CD4-positive, alpha-beta T cell treated with Interleukin-6 at 100 ng/mL for 8 hours (primary cell): ENCODE measurements at places on chromosomes 3 and 15.

- DNase-seq, result no peak
These were observed 38.5 kb downstream of the SYN2 start for GRCh38 chr3:12042638-12043037.

GRCh38 chr3:128491691-128491940 lies 1.4 kb downstream of the GATA2 start:
- no peak for DNase-seq

DNA sequence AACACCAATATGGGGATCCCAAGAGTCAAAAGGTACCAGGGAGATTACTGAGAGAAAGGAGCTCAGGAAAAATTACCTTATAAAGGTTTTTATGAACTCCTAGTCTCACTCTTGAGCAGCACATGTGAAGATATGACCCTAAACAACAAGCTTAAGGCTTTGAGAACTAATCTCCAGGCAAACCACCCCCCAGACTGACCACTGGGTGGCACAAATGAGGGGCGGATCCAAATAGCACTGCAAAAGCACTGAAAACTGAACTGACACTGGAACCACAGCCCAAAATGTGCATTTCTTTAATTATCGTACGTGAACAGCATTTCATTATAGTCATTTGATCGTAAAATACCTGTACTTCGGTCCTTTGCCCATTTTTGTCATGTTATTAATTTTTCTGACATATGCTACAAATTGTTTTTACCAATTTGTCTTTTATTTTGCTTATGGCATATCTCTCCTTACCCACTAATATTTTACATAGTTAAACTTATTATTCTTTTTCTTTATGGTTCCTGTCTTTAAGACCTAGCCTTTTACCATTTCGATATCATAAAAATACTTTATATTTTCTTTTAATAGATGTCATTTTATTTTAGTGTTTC lies 31.5 kb upstream of the TFDP2 start:
- no peak for DNase-seq

DNA sequence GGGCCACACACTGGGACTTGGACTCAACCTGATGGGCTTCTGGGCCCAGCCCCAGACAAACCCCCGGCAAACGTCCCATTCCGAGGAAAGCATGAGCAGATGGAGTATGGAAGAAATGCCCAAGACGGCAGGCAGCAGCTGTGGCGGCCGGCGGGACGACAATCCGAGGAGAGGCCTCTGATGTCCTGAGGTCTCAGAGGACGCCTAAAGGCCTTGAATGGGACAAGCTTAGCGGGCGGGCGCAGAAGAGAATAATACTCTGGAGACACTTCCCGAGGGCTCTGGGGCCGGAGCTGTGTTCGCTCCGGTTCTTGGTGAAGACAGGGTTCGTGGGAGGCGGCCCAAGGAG lies 482 bp upstream of the OGG1 start:
- no peak for DNase-seq

- no peak for DNase-seq
These were observed 64.3 kb downstream of the MGLL start for GRCh38 chr3:127758013-127758412.

GRCh38 chr3:189820365-189820720 lies 189.2 kb downstream of the TP63 start:
- DNase-seq, result no peak

DNA sequence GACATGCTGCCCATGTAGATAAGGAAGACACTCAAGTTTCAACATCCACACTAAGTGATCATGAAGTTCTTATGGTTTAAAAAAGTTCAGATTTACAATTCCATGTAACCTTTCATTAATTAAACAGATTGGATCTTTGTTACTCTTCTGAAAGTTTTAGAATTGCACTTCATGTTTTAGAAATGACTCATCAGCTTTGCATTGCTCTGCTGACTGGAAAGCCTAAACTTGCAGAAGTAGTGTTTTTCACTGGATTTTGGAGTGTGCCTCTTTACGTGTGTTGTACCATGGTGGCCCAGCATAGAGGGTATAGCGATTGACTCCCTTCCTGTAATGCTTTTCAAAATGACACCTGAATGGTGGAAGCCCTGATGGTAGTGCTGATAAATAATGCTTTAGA lies 157.9 kb downstream of the BBX start:
- DNase-seq, result no peak

DNA sequence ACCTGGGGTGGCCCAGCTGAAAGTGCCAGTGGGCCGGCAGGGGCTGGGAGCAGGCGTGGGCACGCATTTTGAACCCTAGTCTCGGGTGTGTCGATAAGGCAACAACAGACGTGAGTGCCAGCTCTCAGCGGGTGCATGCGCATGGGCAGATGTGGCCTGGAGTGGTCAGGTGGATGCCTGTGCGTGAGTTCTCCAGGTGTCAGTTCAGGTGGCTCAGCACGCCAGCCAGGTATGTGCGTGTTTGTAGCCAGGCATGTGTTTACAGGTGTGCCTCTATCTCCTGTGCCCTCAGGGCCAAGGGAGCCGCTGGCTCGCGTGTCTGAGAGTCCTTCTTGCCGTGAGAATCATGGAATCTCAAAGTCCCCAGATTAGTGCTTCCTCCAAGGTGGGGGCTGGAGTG lies 14.8 kb downstream of the CYP1A2 start:
- DNase-seq, result no peak

- DNase-seq, result no peak
These were observed 270.8 kb upstream of the TOPAZ1 start for GRCh38 chr3:43970920-43971319.

DNA sequence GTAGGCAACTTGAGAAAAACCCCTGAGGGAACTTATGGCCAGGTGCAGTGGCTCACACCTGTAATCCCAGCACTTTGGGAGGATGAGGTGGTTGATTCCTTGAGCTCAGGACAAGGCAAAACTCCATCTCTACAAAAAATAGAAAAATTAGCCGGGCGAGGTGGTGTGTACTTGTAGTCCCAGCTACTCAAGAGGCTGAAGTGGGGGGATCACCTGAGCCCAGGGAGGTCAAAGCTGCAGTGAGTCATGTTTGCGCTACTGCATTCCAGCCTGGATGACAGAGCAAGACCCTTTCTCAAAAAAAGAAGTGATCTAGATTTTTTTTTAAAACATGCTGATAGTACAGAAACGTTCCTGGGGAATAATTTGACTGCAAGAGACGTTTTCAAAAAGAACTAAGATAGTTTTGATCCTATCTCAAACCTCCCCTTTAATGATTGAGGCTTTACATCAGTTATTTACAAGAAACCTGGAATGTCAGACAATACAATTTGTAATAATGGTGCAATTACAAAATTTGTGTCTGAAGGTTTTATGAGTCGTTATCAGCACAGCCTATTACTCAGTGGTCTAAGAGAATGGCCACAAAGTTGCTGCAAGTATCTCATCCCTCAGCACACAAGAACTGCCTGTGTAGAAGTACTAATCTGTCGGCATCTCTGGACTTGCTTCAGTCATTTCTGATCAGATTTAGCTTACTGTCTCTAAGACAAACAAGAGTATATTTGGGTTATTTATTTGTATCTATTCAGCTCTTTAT lies 32.2 kb upstream of the KLHL25 start:
- DNase-seq, result no peak

DNA sequence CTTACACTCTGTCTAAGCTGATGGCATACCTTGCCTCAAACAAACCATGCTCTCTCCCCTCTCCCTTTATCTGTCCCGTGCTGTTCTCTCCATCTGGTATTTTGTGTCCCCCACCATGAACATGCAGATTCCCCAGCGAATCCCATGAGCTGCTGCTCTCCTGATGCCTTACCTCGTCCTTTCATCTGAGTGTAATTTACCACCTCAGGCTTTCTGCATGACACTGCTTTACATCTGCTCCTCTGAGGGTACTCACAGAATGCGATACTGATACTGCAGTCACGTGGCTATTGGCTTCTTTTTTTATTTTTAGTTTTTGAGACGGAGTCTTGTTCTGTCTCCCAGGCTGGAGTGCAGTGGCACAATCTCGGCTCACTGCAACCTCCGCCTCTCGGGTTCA lies 341.7 kb downstream of the PTPRG start:
- no peak for DNase-seq

- DNase-seq, result no peak
These were observed 226.2 kb upstream of the IGF1R start for GRCh38 chr15:98422130-98422478.

- no peak for DNase-seq
These were observed 1059.8 kb downstream of the SI start for GRCh38 chr3:164018500-164018899.

DNA sequence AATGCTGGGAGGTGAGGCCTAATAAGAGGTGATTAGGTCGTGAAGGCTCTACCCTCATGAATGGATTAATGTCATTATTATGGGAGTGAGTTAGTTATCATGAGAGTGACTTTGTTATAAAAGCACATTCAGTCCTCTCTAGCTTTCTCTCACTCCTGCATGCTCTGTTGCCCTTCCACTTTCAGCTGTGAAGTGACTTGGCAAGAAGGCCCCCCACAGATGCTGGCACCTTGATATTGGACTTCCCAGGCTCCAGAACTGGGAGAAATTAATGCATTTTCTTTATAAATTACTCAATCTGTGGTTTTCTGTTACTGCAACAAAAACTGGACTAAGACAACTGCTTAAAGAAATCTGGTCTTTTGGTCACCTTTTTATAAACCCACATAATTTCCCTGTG lies 144.3 kb downstream of the FBN1 start:
- DNase-seq, result no peak

- DNase-seq, result no peak
These were observed 85.8 kb upstream of the RASGRP1 start for GRCh38 chr15:38650384-38650783.

GRCh38 chr15:93899817-93900216 lies 331.5 kb upstream of the MCTP2 start:
- DNase-seq, result no peak

GRCh38 chr3:9881441-9881840 lies 1.4 kb upstream of the CIDEC start:
- no peak for DNase-seq

DNA sequence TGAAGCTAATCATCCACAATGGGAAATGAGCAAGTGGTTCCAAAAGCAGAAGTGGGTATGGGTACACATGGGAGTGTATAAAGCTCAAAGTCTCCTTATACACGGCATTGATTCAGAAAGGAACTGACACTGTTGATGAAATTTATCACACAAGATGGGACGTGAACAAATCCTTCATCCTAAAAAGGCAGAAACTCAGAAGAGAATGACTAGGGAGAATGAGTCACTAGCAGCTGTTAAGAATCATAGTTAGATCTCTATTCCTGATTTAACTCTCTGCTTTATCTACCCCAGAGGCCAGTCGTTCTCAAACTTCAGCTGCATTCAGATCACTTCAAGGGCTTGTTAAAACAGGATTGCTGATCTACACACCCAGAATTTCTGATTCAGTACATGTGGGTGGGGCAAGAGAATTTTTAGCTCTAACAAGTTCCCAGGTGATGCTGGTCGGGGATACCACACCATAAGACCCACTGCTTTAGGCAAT lies 97.7 kb upstream of the PHLDB2 start:
- no peak for DNase-seq

GRCh38 chr15:54273928-54274327 lies 295.7 kb downstream of the UNC13C start:
- DNase-seq, result no peak

GRCh38 chr15:48373821-48374451 lies 42.7 kb downstream of the DUT start:
- DNase-seq, result no peak

DNA sequence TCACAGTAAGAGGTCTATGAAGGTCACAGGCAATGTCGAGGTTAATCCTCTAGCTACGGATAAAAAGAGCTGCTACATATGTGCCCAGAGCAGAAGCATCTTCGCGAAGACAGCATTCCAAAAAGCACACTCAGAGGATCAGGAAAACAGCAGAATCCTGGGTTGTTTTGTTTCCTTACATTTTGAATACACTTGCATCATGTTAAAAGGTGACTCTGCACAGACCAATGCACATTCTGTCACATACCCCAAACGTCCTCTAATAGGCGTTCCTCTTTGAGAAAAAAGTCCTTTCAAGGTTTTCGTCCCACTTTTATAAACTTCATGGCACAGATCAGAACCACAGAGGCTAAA lies 52.7 kb downstream of the VGLL4 start:
- no peak for DNase-seq

DNA sequence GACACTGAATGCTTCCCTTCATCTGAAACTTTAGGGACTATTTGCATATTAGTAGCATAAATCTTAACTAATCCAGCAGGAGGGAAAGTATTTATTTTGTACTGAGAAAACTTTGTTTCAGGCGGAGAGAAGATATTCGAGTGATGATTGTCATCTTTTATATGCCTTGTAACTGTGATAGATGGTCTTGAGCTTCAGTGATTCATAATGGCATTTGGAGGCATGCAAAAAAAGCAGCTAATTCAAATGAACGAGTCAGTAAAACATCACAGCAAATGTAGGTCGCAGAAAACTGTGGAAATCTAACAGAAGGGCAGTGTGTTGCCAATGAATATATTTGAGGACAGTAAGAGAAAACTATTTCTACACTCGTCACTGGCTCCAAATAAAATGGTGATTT lies 643.7 kb upstream of the NAALADL2 start:
- DNase-seq, result no peak

DNA sequence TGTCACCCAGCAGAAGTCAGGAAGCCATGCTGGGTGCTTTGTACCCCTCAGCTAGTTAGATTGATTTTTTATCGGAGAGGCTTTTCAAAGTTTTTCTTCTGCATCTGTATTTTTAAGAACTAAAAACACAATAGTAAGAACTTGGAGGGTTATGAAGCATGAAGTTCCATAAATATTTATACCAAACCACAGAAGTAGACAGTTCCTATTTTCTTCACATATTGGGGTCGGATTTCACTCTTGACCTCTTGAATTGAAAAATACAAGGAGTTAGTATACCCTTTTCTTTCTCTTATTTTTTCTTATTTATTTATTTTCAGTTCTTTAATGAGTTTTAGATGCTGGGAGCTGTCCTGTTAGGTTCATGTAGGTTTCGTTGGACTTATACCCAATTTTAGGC lies 35.1 kb downstream of the SLC25A26 start:
- DNase-seq, result no peak

DNA sequence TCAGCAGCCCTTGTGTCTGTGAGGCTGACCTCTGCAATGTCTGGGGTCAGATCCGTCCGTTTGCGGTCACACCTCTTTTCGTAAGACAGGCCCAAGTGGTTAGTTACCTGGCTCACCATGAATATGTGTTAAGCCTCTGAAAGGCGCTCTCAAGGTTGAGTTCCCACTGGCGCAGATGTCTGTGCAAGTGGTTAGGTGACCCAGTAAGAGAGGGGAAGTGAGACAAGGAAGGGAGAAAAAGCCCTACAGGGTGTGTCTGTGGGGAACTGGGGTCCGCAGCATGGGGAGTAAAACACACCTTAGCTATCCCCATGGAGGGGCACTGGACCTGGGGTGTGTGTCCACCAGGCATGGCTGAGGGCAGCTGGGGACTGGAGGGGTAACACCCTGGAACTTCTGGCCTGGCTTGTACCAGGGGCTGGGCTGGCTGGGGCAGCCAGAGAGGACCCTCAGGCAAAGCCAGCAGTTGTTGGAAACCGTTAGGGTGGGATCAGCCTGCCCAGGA lies 391.6 kb upstream of the PROK2 start:
- DNase-seq, result no peak

- no peak for DNase-seq
These were observed 337.5 kb downstream of the GAP43 start for GRCh38 chr3:115960799-115961198.

- no peak for DNase-seq
These were observed 504.9 kb downstream of the EDEM1 start for GRCh38 chr3:5692446-5692845.

- no peak for DNase-seq
These were observed 33.8 kb downstream of the TIGIT start for GRCh38 chr3:114327665-114328064.

GRCh38 chr15:90264671-90265070 lies 801 bp upstream of the NGRN start:
- peak; percentile 15 for DNase-seq

- no peak for DNase-seq
These were observed 794.8 kb downstream of the MCTP2 start for GRCh38 chr15:95025924-95026728.

- no peak for DNase-seq
These were observed 25.0 kb downstream of the DPH3 start for GRCh38 chr3:16239780-16240179.
